ENCODE measurements at places on chromosomes 13 and 19. TPM values are rescaled to one million over a fixed set of nuclear protein-coding genes. Genes with fewer than 3 reads are reported as not detected.

The CKM gene
- not detected for total RNA-seq

The CFAP97D2 gene
- not detected for total RNA-seq

The FAM216B gene
- not detected for total RNA-seq

The SPRED3 gene
- 3.0 TPM for total RNA-seq

The SAFB2 gene
- 25.9 TPM for total RNA-seq

The LILRB1 gene
- total RNA-seq, result not detected

The ACP7 gene
- 0.05 TPM for total RNA-seq

The OXGR1 gene
- total RNA-seq, result not detected

The SLC25A15 gene
- total RNA-seq, result 18.0 TPM

The MCF2L gene
- total RNA-seq, result 0.49 TPM

The TBXA2R gene
- 0.79 TPM for total RNA-seq

The GGACT gene
- 3.6 TPM for total RNA-seq

The SIGLECL1 gene
- not detected for total RNA-seq

Data from A549 treated with Mapracorat at 1 μM for 4 hours (cell line).